ENCODE measurements at places on chromosomes 7 and 10.

GRCh38 chr7:2719007-2719406, 31.0 kb downstream of the AMZ1 start:
- peak; percentile 54 for DNase-seq

- DNase-seq: no peak
Measured at GRCh38 chr7:123845823-123846216, 851 bp downstream of the HYAL4 start.

DNA sequence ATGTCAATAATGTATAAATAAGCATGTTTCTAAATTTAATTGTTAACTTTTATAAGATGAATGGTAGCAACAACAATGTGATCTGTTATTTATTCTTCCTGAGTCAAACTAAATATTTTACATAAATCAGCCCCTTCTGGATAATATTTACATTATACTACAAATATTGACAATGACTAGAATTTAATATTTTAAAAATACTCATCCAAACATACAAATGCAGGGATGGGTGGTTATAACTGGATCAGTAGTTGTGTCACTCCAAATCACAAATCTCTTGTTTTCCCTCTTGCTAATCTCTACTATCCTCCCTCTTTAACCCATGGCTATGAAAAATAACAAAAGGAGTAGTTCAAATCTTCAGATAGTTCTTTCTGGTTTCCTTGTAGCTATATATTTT, 407.0 kb downstream of the HTR7 start:
- no peak for DNase-seq

DNA sequence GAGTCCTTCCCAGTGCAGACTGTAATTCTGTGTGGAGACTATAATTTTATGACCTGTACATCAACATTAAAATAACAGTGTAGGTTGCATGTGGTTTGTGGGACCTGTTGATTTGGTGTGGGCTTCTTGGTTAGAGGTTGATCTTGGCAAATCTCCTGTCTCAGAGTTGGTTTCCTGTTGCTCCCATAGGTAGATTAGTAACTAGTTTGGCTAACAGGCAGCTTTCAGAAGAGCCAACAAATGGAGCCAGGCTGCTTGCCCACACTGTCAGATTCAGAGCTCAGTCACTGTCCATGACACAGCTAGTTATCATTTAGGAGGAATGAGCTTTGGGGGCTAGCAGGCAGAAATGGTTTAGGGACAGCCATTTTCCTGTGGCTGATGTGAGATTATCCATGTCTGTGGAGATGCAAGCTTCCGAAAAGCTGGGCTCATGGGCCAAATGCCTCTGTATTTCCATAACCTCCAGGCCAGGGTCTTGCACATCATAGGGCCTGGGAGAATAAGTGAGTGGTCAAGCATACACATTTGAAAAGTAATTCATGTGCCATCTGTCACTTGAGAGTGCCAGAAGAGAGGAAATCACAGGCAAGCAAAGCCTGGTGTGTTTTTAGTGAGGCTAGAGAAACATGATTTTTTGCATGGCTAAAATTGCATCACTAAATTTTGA, 33.4 kb downstream of the CCM2 start:
- no peak for DNase-seq

DNA sequence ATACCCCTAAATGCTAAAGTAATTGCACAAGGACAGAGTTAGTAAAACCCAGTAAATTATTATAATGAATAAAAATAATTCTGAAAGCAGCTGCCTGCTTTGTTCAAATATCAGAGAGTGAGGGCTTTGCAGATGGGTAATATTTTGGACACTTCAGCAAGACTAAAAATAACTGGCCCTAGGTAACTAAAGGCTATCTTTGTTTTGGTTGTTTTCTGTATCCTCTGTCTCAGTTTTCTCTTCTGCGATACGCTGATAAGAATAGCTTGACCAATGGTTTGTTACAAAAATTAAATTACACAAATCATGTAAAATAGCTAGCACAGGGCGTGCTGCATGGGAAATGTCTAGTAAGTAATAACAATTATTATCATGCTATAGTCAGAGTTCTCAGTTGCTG, 204.7 kb downstream of the FGFR2 start:
- DNase-seq: no peak

GRCh38 chr10:63376560-63377304, 89.0 kb downstream of the JMJD1C start:
- DNase-seq: no peak

Measured in stimulated activated CD4-positive, alpha-beta T cell treated with anti-CD3 and anti-CD28 coated beads, Interleukin-1b, Interleukin-23, amount 100 ng/mL, for 1 hour (primary cell).